ENCODE measurements at places on chromosomes 5 and 9.

- no peak for DNase-seq
Measured at GRCh38 chr5:141843156-141843927, 34.9 kb downstream of the PCDH1 start.

GRCh38 chr5:122494109-122494508, 182.1 kb downstream of the SNCAIP start:
- no peak for DNase-seq

DNA sequence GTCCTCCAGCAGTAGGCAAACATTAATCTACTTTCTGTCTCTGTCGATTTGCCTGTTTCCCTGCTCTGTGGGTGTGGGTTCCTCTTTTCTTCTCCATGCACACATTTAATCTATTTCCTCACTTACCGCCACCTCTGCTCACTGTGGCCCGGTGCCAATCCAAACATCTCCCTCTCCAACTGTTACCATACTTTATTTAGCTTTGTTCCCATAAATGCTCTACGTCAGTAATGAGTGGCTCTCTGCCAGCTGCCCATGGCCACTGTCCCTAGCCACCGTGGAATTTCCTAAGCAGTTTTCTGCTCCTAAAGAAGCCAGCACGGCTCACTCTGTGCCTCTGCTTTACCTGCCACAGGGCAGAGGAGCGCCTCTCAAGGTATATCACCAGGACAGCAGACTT, 19.5 kb upstream of the GOLPH3 start:
- no peak for DNase-seq

- DNase-seq, result no peak
Measured at GRCh38 chr9:70125621-70126263, 82.1 kb downstream of the MAMDC2 start.

DNA sequence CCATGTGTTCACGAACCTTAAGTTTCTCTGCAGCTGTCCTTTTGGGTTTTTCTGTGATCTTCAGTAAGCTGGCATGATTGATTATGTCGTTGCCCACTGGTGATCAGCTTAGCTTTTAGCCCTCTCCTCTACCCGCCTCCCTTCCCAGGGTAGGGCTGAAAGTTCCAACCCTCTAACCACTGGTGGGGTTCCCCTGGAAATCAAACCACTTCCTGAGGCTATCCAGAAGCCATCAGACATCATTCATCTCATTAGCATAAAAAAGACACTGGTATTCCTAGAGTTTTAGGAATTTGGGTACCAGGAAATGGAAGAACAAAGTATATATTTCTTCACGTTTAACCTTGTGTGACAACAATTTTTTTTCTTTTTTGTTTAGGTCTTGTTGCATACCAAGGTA, 29.8 kb downstream of the SPIN1 start:
- DNase-seq, result no peak

All from T-helper 1 cell (primary cell).